ENCODE measurements at places on chromosomes 3 and 15. TPM values are rescaled to one million over a fixed set of nuclear protein-coding genes. Genes with fewer than 3 reads are reported as not detected.

- no peak for DNase-seq
Measured at GRCh38 chr3:82055792-82056191, 294.3 kb upstream of the GBE1 start.

DNA sequence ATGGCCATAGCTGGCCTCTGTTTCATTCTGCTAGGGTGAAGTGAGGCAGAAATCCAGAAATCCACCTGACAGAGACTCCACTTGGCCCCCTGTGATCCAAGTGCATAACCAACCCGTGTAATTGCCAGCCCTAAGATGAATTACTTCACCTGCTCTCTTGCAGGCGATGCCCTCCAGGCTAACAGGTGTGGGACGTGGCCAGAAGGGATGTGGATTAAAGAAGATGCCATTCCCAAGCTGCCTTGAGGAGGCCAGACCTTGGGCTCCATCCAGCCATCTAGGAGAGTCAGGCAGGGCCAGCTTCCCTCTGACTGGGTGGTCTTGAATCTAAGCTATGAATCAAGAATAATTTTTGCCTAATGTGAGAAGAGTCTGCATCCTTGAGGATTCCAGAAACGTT lies 154.5 kb upstream of the BNIP2 start:
- DNase-seq, result no peak

DNA sequence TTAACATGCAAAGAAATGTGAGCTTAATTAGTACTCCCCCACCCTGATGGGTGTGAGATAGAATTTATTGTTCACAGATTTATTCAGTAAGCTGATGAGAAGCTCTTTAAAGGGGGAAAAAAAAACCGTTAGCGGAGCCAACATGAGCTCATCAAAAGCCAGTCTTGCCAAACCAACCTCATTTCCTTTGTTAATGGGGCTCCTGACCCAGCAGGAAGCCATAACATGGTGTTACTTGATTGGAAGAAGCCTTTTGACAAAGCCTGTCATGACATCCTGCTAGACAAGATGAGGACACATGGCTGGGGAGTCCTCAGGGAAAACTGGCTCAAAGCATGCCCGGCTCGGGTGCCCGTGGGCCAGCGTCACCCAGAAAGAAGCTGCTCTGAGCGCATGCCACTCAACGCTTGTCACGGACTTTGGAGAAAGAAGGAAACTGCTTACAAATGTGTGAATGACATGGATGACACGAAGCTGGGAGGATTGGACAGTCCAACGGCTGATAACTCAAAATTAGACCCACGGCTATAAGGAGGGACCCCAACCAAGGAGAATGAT lies 64.6 kb downstream of the SLCO2A1 start:
- peak; percentile 91 for DNase-seq

GRCh38 chr3:79928687-79929408 lies 161.1 kb upstream of the ROBO1 start:
- DNase-seq, result no peak

Gene LIPC
- total RNA-seq, result 0.22 TPM

Measured in lung microvascular endothelial cell (primary cell).